ENCODE measurements at places on chromosomes 3 and 15. TPM values are rescaled to one million over a fixed set of nuclear protein-coding genes. Genes with fewer than 3 reads are reported as not detected.

- H3K4me1 ChIP-seq: no peaks in the 10 kb centered on the region
- DNase-seq: no peak
- no peaks in the 10 kb centered on the region for H3K27me3 ChIP-seq
- H3K36me3 ChIP-seq: no peaks in the 10 kb centered on the region
- H3K27ac ChIP-seq: no peak overlapping the region
Observed at GRCh38 chr3:53616321-53616720, 121.9 kb downstream of the CACNA1D start.

WNT5A gene
- total RNA-seq: 0.11 TPM

- DNase-seq: no peak
- H3K4me1 ChIP-seq: no peaks in the 10 kb centered on the region
- H3K27me3 ChIP-seq: peaks cover 16% of the 10 kb centered on the region
- no peak overlapping the region for H3K27ac ChIP-seq
- no peaks in the 10 kb centered on the region for H3K36me3 ChIP-seq
- no peak overlapping the region for H3K4me3 ChIP-seq
Observed at GRCh38 chr15:74334127-74334526, 33.3 kb downstream of the CYP11A1 start.

GABRR3 gene
- total RNA-seq: not detected

GRCh38 chr3:89221924-89222323, 114.5 kb downstream of the EPHA3 start:
- H3K4me3 ChIP-seq: no peak overlapping the region
- DNase-seq: no peak
- no peaks in the 10 kb centered on the region for H3K36me3 ChIP-seq
- no peak overlapping the region for H3K27ac ChIP-seq
- no peaks in the 10 kb centered on the region for H3K4me1 ChIP-seq
- no peaks in the 10 kb centered on the region for H3K27me3 ChIP-seq

- H3K36me3 ChIP-seq: no peaks in the 10 kb centered on the region
Observed at GRCh38 chr3:54649551-54649950, 278.3 kb downstream of the LRTM1 start.

GRCh38 chr15:57883701-57884100, 177.2 kb downstream of the POLR2M start:
- peaks cover 20% of the 10 kb centered on the region for H3K27me3 ChIP-seq
- H3K4me3 ChIP-seq: no peak overlapping the region
- H3K27ac ChIP-seq: no peak overlapping the region
- H3K4me1 ChIP-seq: no peaks in the 10 kb centered on the region

SMCO1 gene
- total RNA-seq: 0.20 TPM

Measured in K562 (cell line).